Activated CD4-positive, alpha-beta T cell treated with anti-CD3 and anti-CD28 coated beads for 24 hours (primary cell): ENCODE measurements at places on chromosomes 13 and 19.

DNA sequence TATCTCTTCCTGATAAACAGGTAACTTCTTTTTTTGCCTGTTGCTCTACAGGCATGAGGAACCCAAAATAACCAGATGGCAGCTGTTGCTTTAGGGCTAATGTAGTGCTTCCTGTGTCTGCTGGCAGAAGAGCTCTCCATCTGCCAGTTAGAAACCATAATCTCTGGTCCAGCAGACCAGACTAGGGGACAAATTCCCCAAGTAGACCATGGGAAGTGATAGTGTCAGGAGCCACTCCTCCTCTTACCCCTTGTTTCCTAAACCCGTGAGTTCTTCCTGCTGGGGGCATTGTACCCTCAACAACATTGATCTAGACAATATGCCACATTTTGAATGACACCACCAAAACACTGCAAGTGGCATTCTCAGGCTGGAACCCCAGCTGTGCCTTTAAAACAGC lies 135.9 kb downstream of the DLEU7 start:
- no peak for DNase-seq

DNA sequence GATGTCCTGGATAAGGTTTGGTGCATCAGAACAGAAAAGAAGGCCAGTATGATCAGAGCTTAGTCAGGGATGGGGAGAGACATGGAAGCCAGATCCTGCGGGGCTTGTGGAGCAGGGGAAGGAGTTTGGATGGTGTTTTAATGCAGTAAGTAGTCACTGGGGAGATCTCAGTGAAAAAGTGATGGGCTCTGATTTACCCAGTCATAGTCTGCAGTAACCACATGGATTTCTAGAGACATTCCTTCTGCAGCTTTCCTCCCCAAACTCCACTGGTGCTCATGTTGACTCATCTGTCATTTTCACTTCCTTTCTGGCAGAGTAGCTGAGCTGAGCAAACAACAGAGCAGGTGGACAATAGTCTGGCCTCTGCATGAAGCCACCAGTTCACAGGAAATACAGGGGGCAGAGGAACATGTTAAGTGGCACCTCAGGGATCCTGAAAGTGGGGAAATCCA lies 144.1 kb downstream of the DPF1 start:
- no peak for DNase-seq

- no peak for DNase-seq
These were observed 485.2 kb downstream of the ZNF536 start for GRCh38 chr19:30857388-30857787.

DNA sequence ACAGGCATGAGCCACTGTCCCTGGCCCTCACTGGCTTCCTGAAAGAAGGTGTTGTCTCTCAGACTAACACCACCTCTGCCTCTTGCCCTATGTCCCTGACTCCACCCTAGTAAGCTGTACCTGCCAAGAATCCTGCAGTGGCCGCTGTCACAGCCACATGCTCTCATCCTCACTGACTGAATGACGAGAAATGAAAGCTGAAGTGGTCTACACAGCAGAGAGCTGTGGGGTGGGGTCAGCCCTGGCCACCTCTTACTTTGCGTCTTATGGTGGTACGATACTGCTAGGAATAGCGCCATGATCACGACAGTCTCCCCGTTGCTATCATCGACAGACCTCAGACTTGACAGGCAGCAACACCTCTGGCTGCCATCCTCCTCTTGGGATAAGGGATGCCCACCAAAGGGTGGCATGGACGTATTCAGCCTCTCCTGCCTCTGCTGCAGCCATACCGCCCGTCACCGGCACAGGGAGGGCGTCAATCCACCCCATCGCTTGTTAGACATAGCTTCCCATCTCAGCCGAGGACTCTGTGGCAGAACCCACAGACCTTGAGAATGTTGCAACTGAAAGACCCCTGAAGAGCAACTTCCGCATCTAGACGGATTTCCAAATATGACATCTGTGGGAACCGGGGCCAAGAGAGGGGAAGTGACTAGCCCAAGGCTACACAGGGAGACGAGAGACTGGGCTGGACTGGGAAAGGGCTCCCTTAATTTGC lies 809 bp downstream of the MYO1F start:
- DNase-seq: no peak

DNA sequence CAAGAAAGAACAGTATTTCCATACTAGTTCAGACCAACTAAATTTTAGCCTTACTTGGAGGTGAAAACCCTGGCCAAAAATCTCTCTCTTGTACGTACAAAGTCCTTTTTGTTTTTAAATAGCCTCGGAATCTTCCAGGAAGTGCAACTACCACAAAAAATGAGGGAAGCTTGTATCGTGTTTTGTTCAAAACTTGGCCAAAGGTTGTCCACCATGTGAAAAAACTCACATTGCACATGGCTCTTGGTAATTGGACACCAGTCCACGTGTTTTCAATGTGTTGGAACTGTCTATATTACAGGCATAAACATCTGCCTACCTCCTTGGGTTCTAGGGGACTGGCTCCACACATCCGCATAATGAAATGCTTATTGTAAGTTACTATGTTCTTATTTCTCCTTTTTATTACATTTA lies 15.2 kb upstream of the STRN4 start:
- DNase-seq: no peak

- DNase-seq: no peak
These were observed 45.8 kb downstream of the RUBCNL start for GRCh38 chr13:46341112-46341711.

GRCh38 chr19:55586976-55587668 lies 6.5 kb upstream of the ZNF579 start:
- DNase-seq: peak; percentile 93
